ENCODE measurements at places on chromosomes 12 and 14.

DNA sequence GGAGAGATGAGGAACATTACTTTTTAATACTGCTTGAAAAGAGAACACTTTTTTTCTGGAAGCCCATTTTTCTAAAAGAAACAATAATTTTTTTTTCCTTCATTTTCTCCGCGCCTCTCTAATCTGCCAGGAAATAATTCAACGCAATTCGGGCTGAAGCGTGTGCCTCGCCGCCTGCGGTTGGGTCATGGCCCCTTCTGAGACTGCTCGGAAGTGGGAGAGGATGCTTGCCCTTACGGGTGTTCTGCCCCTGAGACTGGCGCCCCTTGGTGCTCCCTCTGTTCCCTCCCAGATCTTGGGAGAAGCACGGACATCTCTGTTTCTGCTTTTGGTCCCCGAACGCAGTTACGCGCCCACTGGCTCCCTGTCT lies 332 bp upstream of the TBC1D30 start:
- no peak for DNase-seq

DNA sequence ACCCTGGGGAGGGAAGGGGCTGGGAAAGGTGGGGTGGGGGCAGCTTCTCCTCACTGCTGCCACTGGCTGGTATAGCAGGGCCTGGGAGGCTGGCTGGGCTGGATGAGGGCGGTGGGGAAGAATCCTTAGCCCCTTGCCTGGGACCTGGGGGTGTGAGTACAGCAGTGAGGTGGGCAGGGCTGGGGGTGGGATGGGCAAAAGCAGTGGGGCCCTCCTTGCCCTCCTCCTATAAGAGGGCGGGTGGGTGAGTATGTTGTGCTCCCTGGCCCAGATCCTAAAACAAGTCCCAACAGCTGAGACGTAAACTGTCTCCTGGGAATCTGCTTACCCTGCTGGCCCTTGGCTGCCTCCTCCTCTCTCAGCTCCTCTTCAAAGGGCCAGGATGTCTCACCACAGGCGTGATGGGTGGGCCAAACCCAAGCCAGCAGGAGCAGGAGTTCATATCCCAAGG lies 2.2 kb downstream of the NCKAP5L start:
- no peak for DNase-seq

DNA sequence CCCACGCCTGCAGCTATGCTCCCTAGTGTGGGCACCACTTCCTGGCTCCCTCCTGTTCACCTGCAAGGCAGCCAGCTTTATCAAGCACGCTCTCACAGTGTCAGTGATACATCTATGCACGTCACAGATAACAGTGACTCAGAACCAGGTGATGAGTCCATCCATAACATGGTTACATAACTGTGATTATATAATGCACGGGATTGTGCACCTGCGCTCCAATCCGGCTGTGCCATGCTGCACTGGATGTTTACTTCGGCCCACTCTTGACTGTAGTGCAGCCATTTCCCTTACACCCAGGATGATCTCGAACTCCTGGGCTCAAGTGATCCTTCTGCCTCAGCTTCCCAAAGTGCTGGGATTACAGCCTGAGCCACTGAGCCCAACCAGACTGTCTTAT lies 38.4 kb upstream of the CEP83 start:
- no peak for DNase-seq

DNA sequence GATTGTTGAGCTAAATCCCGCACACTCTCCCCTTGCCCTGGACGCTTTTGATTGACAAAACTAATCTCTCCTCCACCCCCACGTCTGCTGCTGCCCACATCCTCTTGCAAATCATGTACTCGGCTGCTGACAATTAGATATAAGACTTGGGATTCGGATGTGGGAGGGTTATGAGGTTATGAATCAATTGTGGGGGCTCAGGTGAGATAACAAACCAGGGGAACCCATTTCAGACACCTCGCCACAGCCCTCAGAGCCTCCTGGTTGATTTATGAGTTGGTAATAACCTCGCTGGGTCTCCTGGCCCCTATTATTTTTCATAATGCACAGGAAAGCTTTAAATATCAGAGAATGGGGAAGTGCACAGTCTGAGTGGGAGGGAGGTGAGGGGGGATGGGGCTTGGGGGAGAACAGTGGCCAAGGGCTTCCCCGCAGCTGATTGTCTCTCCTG lies 449.9 kb downstream of the DPF3 start:
- no peak for DNase-seq

- DNase-seq: no peak
These were observed 44.2 kb upstream of the MANSC4 start for GRCh38 chr12:27824126-27824842.

- DNase-seq: no peak
These were observed 131.1 kb downstream of the CCER1 start for GRCh38 chr12:90823859-90824258.

DNA sequence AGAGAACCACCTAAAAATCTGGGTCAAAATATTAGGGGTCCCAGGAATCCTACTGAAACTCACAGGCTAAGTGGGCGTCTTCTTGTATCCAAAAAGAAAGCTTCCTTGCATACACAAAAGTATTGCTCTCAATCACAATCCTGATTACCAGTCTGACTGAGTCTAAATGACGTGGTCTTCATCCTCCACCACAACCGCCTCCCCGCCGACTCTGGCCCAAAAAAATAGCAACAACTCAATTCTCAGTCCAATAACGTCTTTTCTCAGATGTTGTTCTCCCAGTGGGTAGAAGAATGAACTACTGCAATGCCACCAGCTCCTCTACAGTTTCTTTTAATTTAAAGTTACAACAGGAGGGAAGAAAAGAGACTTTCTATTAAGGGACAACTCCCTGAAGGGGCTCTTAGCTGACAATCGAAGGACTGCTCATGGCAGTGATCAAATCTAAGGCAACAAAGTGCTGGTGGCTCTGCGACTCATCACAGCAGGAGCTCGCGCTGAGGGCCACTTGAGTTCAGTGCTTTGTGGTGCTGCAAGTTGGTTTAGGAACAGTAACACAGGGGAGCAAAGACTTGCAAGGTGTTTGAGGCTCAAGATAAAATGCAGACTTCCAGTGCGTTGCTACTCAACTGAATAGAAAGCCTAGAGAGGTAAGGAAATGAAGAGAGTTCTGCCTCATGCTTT lies 394.1 kb downstream of the BCAT1 start:
- DNase-seq: no peak

- DNase-seq: no peak
These were observed 71.7 kb upstream of the RAP1B start for GRCh38 chr12:68538726-68539614.

DNA sequence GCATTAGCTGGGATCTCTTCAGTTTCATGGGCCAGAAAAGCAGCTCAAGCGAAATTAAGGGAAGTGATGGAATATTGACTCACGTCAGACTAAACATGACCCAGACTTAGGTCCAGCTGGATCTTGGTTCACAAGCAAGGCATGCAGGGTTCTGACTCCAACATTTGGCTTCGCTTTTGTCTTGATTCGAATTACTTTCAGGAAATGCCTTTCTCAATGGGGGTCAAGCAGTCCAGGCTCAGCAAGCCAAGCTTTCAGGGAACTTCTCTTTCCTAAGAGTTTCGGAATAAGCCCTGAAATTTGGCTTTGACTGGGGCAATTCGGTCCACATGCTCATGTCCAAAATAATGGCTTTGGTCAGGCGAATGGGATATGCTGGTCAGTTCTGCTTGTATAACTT lies 678.7 kb upstream of the TMEM132C start:
- no peak for DNase-seq

DNA sequence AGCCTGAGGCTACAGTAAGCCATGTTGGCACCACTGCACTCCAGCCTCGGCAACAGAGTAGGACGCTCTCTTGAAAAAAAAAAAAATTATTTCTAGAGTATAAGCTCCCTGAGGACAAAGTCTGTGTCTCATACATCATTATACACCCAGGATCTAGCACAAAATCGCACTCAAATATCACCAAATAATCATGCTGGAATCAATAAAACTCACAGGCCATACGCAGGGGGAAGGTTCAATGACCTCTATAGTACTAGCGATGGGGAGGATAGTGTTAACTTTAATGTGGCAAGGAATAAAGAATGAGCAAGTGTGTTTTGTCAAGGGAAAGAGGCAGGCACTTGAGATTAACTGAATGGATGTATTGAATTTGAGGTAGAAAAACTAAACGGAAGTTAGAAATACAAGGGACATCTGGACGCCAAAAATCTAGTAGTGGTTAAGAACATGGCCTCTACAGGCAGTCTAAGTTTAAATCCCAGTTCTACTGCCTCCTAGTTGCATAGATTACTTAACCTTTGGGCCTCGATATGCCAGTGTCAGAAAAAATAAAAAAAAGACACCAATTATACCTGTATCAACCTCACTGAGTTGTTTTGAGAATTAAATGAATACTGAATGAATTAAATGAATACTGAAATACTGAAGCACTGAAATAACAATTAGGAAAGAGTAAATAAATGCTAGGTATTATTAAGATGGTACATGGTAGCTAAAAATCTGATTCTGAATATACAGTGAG lies 4.4 kb upstream of the AP4S1 start:
- DNase-seq: no peak

DNA sequence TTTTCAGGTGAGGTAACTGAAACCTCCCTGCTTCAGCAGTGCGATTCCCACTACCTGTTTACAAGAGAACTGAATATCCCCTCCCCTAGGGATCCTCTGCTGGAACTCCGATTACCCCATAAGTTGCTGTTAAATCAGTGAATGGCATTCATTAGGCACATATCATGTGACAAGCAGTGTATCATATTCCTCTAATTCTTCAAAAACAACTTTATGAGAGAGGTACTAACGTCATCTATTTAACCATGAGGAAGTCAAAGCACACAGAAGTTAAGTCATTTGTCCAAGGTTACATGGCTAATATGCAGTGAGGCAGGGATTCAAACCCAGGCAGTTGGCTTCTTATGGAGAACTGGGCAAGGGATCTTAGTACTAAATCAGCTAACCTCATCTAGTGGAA lies 43.9 kb upstream of the PCED1B start:
- no peak for DNase-seq

GRCh38 chr12:124477107-124477915 lies 90.1 kb downstream of the NCOR2 start:
- no peak for DNase-seq

DNA sequence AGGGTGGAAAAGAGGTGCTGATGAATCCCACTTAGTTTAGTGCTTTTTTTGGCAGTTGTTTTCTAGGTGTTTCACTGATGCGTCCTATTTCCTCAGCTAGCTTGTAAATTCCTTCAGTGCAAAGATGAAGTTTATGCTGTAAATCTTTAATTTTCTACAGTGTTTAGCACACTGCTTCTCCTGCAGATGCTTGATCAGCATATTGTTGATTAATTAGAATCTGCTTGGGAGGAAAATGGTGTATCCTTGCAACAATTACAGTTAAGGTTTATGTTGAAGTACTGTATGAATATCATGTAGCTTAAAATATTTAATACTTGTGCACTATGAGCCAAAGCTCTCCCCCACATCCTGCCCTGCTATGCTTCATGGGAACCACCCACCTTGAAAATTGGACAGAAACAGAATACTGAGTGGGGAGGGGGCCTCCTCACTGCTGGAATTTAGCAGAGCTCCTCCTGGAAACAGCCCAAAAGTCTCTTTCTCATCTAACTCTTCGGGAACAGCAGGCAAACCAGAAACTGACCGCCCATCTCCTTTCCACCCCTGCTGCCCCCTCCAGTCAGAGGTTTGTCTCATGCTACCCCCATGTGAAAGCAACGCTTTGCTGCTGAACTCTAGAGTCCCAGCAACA lies 20.3 kb upstream of the DHRS4 start:
- DNase-seq: no peak

- no peak for DNase-seq
These were observed 2.7 kb downstream of the TMTC3 start for GRCh38 chr12:88144546-88145468.

- no peak for DNase-seq
These were observed 57.4 kb downstream of the ACSM4 start for GRCh38 chr12:7361265-7361664.

DNA sequence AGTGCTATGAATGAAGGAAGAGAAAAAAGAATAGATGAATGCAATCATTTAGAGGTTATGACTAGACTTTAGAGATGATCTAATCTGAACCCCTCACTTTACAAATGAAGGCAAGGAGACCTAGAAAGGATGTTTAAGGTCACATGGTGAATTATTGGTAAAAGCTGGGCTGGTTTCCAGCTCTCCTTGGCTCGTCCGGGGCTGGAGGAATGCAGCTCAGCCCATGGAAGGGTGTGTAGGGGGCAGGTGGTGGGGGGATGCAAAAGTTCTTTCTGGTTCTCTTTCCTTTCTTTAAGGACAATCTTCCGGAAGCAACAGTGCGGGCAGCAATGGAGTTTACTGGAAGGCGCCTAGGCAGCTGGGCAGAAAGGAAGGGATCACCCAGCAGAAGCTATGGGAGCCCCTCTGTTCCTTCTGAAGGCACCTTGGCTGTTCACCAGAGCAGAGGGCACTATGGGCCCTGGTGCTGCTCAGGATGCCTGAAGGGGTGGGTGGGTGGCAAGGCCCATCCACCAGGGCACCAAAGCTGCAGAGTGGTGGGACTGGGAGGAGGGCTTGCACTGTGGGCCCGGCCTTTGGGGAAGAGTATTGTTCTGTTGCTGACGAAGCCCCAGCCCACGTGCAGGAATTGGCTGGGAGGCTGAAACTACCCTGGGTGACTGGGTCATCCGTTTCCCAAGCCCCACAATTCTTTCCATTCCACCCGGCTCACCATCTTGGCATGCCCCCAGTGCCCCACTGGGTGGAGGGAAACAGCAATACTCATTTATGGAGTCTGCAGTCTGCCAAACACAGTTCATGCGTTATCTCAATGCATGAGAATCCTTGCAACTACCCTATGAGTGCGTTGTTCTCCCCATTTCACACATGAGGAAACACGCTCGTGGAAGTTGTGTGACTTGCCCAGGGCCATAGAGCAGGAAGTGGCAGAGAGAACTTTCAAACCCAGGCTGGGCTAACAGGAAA lies 78.2 kb downstream of the IRF2BPL start:
- DNase-seq: no peak

DNA sequence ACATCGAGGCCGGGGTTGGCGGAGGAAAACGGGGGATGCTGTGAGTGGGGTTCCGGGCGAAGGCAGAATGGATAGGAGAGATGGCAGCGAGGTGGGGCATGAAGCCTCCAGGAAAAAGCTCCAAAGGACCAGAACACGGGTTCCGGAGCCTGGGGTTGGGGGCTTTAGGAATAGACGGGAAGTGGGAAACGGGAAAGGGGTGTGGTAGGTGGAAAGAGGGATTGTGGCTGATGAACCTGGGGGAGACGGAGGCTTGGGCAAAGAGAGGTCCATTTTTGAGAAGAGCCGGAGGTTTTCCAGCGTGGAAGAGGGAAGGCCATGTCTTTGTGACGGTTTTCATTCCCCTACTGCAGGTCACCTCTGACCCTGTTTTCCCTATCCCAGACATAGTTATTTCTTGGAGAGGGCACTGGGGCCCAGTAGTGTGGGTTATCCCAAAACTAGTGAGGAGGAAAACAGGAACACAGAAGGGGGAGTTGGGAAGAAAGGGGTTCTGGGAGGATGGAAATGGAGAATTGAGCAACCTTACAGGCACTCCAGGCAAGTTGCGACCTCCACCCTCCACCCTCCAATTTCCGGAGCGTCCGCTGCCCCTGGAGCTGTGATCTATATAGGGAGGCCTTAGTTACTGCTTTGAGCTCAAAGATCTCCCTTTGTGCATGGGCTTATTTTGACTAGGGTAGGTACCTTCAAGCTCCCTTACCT lies 1.1 kb downstream of the ATN1 start:
- DNase-seq: no peak
